Stimulated activated CD8-positive, alpha-beta memory T cell treated with anti-CD3 and anti-CD28 coated beads, Interleukin-15, amount 100 ng/mL, for 24 hours (primary cell): ENCODE measurements at places on chromosomes 16 and 17.

DNA sequence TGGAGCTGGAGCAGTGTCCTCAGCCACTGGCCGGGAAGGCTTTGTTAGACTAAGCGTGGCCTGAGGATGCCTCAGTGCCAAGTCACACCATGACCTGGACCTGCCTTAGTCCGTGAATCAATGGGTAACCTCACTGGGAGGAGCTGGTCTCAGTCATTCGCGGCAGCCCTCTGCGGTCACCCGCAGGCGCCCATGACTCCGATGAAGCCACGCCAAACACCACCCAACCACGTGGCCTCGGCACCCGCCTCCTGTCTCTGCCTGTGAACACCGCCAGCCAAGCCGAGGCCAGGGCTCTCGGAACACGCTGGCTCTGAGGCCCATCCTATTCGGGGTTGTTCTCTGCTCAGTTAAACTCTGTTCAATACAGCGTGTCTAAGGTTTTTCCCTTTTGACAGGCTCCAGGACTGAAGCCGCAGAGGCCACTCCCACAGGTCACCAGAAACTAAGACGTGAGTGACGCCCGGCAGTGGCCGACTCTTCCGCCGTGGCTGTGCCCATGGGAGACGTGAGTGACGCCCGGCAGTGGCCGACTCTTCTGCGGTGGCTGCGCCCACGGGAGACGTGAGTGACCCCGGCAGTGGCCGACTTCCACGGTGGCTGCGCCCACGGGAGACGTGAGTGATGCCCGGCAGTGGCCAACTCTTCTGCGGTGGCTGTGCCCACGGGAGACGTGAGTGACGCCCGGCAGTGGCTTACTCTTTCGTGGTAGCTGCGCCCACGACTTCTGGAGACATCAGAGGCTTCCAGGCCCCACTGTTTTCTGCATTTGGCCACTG, 16.8 kb upstream of the PABPN1L start:
- DNase-seq: no peak

GRCh38 chr16:65054457-65054856, 67.4 kb downstream of the CDH11 start:
- DNase-seq: no peak

- DNase-seq: no peak
Observed at GRCh38 chr16:48067388-48067787, 88.4 kb downstream of the ABCC12 start.

DNA sequence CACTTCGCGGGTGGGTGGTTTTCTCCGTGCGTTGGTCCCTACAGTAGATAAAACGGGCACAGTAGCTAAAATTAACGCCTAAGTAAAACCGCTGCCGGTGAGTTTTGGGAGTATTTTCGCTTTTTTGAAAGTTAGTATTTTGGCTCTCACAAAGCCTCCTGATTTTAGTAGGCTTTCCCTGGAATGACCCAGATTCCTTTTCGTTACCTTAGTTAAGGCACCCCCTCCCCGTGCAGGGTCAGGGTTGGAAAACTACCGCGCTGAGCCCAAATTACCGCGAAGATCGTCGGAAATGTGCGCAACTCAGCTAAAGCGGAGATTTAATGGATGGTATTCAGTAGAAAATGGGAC, 28.3 kb upstream of the ST6GALNAC1 start:
- no peak for DNase-seq

- DNase-seq: no peak
Observed at GRCh38 chr16:53816211-53816836, 112.4 kb downstream of the FTO start.

DNA sequence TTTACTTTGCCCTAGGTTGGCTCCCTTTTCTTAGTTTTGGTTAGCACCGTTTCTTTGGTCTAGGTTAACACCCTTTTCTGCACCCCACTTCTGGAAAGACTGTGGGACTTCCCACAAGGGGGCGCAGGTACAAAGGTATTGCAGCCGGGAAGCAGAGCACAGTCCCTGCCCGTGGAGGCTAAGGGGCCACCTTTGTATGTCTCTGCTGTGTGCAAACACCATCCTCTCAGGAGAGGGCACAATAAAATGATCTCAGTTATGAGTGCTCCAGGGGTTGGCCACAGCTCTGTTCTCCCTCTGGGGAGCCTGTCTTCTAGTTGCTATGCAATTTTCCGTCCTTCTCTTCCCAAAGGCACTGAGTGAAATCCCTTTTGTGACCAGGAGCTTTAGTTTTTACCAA, 28.4 kb upstream of the TMC5 start:
- peak; percentile 13 for DNase-seq

DNA sequence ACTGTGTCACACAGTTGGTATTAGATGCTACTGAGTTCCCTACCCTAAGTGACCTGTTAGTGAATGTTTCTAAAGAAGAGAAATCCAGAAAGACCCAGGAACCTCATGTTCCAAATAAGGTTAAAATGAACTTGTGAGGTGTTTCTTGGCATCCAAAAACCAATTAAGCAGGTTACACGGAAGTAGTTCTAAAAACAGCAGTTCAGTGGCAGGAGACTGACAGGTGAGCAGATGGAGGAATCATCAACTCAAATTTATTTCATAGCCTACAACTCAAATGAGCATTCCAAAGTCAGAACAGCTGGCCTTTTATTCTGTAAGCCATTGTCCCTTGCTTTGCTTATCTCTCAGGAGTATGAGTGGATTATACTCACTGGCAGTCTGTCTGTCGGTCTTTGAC, 188.3 kb downstream of the IRX3 start:
- DNase-seq: no peak

DNA sequence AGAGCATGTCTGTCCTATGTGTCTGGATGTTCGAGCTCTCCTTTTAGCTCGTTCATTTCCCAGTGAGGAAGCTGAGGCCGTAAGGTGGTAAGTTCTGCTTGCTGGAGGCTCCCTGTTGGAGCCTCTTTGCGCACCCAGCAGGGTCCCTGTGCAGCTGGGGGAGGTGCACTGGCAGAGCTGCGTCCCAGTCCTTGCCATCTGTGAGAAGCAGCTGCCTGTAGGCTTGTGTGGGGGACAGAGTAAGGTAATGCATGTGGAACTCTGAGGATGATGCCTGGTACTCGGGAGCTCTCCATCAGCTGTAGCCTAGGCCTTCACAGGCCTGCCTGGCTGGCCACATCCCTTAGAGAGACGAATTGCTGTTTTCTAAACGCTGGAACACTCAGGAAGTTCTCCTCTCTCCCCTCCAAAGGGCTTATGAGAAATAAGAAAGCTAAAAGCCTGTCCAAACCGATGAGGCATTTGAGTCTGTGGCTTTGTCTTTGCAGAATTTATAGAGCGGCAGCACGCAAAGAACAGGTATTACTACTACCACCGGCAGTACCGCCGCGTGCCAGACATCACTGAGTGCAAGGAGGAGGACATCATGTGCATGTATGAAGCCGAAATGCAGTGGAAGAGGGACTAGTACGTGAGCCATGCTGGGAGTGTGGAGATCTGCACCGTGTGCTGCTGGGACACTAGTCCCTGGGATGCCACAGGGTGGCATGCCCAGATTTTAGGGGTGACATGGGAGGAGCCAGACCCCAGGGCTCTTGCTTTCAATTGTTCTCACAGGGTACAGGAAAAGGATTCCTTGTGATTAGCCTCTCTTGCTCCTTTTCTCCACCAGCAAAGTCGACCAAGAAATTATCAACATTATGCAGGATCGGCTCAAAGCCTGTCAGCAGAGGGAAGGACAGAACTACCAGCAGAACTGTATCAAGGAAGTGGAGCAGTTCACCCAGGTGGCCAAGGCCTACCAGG, 1.6 kb downstream of the NDUFB10 start:
- peak; percentile 38 for DNase-seq

- DNase-seq: no peak
Observed at GRCh38 chr16:4522051-4522581, 16.5 kb downstream of the CDIP1 start.

GRCh38 chr17:57412520-57413096, 156.3 kb downstream of the MSI2 start:
- DNase-seq: no peak

DNA sequence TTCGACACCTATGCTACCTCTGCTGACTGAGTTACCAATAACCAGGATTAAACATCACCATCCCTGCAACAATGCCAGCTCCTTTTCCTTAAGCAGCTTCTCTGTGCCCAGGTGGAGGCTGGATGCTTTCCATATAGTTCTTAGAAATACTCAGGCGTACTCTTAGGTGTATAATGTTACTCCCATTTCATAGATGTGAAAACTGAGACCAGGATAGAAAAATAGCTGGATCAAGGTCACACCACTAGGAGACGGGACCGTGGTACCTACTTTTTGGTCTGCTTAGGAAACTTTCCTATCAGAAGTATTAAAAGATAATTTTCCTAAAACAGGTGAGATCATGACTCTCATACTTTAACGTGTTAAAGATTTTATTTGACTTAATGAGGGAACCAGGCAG, 141.7 kb upstream of the RPL38 start:
- DNase-seq: no peak

GRCh38 chr16:19066988-19067348, 446 bp upstream of the COQ7 start:
- no peak for DNase-seq

DNA sequence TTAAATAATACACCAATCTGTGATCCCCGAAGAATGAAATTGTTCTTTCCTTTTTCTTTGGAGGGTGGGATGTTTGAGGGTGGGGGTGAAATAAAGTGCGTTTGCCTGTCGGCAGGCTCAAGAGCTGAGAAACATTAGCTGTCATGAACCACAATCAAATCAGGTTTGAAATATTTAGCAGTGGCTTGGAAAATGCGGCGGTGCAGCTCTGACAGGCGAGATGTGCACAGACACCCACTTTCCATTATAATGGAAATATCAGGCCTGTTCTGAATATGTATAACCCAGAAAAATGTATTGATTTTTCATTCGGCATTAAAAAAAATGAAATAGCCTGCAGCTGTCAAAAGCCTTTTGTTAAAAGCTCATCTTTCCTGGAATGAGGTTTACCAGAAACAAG, 212.8 kb downstream of the ZFHX3 start:
- DNase-seq: no peak

- no peak for DNase-seq
Observed at GRCh38 chr17:41935641-41936040, 5.2 kb downstream of the ODAD4 start.

GRCh38 chr17:15265131-15265530, at the start of gene PMP22:
TSS of gene PMP22 (minus strand) at chr17:15265326. CDS start at chr17:15260727, 4,599 bp downstream.
- DNase-seq: no peak

DNA sequence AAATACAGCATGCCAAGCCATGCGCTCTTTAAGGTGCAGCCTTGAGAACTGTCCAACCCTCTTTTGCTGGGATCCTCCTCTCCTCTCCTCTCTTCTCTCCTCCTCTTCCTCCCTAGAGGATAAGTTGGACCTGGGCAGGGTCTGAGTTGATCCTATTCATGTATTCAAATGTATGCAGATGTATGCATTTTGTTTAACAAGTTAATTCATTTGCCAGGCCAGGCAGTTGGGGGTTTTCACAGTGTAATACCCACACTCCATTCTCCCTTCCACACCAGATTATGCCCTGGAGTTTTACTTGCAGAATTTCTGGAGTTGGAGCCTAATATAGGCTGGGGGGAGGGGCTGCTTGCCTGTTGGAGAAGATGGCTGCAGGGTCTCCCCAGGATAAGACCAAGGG, 226.2 kb upstream of the SDK2 start:
- DNase-seq: no peak

GRCh38 chr17:77842528-77843147, 115.9 kb upstream of the TNRC6C start:
- no peak for DNase-seq

- DNase-seq: no peak
Observed at GRCh38 chr16:79876332-79876730, 275.8 kb upstream of the MAF start.

GRCh38 chr17:79543531-79543930, 67.3 kb downstream of the RBFOX3 start:
- DNase-seq: no peak

- no peak for DNase-seq
Observed at GRCh38 chr17:12402963-12403622, 262.6 kb upstream of the MYOCD start.

GRCh38 chr17:37392024-37392590, 14.5 kb downstream of the ACACA start:
- DNase-seq: no peak

DNA sequence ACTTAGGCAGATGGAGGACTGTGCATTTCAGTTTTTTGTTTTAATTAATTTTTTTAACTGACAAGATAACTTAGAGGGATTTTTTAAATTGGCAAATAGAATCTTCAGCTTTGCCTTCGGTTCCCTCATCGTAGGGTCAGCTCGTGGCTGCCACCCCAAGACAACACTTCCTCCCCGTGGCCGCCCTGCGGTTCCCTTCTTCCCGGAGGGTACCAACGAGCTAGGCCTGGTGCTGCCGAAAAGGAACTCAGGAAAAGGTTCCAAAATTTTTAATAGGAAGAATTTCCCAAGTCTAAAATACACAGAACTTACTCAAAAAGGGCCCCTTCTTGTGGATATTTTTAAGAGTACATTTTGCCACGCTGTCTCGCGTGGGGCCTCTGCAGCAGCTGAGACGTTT, 210.4 kb upstream of the CHMP6 start:
- DNase-seq: no peak

- DNase-seq: no peak
Observed at GRCh38 chr16:70605283-70605657, 41.1 kb upstream of the IL34 start.

- no peak for DNase-seq
Observed at GRCh38 chr17:72978593-72979218, 113.8 kb downstream of the SLC39A11 start.

- no peak for DNase-seq
Observed at GRCh38 chr16:79805621-79806020, 205.1 kb upstream of the MAF start.

DNA sequence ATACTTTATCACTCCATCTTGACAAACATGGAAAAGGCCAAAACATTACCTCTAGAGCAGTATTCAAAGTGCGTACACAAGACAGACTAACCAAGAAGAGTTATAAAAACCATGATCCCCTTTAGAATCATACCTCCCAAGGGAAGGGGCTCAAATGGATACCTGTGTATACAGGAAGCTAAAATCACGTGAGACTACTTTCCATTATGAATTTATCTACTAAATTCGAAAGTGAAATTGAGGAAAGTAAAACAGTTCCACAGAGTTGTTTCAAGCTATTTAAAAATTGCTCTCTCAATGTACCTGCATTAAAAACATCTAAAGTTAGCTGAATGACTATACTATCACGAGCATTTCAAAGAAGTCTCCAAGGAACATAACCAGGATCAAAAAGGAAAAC, 32.7 kb downstream of the AP1G1 start:
- DNase-seq: no peak

- DNase-seq: no peak
Observed at GRCh38 chr16:57645691-57646387, 17.4 kb downstream of the ADGRG1 start.

DNA sequence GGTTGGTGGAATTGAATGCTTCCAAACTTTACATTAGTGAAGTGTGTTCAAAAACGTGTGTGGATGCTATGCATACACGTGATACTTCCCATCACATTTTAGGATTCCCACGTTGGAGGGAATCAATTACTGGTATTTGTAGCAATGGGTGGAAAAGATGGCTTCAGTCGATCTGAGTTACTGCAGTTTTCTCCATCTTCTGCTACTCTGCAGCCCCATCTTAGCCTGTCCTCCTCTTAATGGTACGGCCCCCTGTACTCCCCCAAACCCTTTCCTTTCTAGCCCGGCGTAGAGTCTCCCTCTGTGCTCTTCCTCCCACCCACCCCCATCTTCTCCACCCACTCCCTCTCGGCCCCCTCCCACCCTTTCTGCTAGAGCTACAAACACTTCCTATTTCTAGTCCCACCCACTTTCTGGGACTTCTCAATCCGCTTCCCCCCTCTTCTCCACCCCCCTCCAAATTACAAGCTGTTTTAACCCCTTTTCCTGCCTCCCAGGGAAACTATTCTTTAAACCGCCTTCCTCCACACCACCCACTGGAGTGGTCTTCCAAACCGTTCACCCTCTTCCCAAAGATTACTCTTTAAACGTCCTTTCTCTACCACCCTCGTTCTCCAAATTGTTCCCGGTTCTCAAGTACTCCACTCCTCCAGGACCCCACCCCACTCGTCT, 1.1 kb downstream of the CHTF8 start:
- no peak for DNase-seq
